ENCODE measurements at places on chromosomes 5 and 9.
A peak's percentile ranks its signal among the peaks of the same experiment; 100 is the strongest.

DNA sequence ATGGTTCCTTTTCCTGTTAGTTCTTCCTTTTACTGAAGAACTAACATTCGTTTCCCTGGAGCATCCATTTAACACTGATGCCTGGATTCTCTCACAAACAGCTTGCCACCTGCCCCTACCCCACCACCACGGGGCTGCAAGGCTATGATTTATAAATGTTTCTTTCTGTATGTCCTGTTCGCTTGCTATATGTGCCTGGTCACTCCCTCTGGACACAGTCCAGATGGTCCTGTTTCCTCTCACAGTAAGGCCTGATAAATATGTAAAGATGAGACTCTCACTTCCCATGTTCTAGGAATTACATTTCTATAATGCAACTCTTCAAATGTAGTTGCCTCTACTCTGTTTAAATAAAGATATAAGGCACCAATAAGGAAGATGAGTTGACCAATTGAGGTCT lies 146.4 kb upstream of the SHB start:
- DNase-seq: no peak

DNA sequence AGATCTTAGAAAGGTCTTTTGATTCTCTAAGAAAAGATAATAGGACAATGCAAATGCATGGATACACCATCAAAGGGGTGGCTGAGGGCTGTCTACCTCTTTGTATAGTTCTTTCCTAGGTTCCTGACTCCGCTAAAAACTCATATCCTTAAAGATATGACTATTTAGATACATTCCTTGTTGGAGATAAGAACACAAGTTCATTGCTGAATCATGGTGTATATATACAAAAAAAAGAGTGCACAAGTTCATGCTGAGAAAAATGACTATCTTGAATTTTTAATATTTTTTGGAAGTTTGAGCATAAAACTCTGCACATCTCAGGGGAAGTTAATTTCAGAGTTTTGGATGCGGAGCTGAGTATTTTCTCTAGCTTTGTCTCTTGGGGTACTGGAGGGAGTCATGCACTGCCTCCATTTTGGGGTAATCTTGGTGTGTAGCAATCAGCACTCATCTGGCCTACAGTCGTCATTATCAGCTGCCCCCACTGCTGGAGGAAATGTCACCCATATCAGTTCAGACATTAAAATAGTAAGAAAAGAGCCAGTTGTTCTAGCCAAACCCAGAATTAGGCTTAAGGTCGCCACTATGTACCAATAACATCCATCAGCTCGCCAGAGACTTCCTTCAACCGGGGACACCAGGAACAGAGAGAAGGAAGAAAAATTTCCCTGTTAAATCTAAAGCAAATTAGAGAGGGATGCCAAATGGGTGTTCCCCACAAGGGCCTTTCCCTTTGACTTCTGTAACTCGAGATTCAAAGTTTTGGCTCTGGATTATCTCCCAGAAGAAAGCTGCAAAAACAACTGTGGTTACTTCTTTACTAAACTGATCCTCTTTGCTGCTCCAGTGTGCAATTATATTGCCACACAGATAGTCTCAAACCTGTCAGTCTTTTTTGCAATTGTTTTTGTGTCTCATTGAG lies 49.0 kb downstream of the PTTG1 start:
- DNase-seq: peak; percentile 24

DNA sequence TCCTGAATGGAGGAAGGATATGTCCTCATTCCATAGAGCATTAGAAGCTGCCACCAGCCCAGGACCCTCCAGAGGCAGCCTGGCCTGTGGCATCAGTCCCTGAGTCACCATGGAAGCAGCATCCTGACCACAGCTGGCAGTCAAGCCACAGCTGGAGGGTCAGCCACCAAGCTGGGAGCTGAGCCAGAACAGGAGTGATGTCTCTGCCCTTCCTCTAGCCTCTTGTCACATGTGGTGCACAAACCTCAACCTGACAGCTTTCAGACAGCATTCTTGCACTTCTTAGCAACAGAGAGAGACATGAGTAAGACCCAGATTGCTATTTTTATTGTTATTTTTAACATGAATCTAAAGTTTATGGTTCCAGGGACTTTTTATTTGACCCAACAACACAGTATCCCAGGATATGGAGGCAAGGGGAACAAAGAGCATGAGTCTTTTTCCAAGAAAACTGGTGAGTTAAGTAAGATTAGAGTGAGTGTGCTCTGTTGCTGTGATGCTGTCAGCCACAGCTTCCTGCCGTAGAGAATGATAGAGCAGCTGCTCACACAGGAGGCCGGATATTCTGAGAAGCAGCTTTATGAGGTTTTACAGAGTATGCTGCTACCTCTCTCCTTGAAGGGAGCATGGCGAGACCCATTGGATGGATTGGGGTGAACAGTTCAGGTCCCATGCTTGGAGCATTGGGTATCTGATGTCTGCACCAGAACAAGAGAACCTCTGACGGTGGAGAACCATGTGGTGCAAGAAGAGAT lies 13.0 kb upstream of the CYFIP2 start:
- DNase-seq: peak; percentile 73

GRCh38 chr5:102713682-102714231 lies 41.3 kb upstream of the PAM start:
- no peak for DNase-seq

- no peak for DNase-seq
Measured at GRCh38 chr5:19655627-19656026, 332.4 kb downstream of the CDH18 start.

- DNase-seq: no peak
Measured at GRCh38 chr5:177335701-177336065, 15.8 kb downstream of the LMAN2 start.

- no peak for DNase-seq
Measured at GRCh38 chr5:69492391-69492922, at the start of gene OCLN. OCLN (plus strand) TSS chr5:69492790; CDS start chr5:69504245, 11,455 bp downstream.

Measured in CD4-positive, alpha-beta T cell treated with Interleukin-6 at 100 ng/mL for 8 hours (primary cell).